ENCODE measurements at places on chromosomes 5 and 9.

DNA sequence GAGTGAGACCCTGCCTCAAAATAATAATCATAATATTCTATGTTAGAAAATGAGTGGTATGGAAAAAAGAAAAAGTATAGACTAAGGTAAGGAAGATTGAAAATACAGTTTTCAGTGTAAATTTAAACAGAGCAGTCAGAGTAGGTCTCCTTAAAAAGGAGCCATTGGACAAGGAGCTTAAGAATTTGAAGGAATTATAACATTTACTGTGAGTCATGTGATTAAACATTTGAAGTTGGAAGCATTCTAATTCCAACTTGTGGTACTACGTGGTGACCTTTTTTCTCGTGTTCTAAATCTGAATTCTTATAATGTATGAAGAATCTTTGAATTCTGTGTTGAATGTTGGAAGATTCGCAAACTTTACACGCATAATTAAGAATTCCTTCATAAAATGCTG, 39.3 kb upstream of the TMEM171 start:
- DNase-seq, result no peak

- DNase-seq, result no peak
Observed at GRCh38 chr5:66745297-66745696, 149.1 kb downstream of the MAST4 start.

DNA sequence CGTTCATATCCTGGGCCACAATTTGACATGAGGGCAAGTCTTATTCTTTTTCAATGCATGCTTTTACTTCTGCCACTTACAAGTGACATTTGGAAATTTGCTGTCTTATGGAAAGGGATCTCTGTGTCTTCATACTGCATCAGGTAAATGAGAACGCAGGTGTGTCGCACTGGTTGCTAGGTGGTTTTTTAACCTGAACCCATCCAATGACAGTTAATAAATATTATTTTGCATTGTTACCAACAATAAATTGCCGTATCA, 1.1 kb downstream of the ADAMTS16 start:
- DNase-seq, result no peak

- DNase-seq, result peak; percentile 14
Observed at GRCh38 chr5:179907556-179908324, at the start of gene TBC1D9B. Gene TBC1D9B (minus strand): TSS chr5:179907897. CDS start chr5:179907821, 76 bp downstream.

DNA sequence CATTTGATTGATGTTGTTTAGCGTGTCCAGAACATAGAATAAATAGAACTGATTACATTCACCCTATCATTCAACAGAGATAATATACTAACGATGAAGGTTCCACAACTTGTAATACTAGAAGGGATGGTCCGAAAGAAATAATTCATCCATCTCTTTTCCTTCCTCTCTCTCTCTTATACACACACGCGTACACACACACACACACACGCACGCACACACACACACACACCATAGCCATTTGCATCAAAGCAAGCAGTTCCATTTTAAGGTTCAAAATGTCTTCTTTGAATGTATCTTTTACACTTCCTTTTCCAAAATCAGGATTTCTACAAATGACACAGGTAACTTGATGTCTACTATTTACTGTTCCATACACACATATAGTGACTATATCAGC, 887 bp downstream of the GDA start:
- DNase-seq, result no peak

GRCh38 chr5:147245381-147246165, 10.7 kb downstream of the STK32A start:
- DNase-seq, result no peak

- no peak for DNase-seq
Observed at GRCh38 chr5:107597803-107598202, 72.9 kb downstream of the EFNA5 start.

GRCh38 chr5:102902135-102902448, 147.0 kb downstream of the PAM start:
- no peak for DNase-seq
